NCI-H2171 treated with DMSO at 0.1 percent for 48 hours (cell line): ENCODE measurements at places on chromosomes 4 and X.

DNA sequence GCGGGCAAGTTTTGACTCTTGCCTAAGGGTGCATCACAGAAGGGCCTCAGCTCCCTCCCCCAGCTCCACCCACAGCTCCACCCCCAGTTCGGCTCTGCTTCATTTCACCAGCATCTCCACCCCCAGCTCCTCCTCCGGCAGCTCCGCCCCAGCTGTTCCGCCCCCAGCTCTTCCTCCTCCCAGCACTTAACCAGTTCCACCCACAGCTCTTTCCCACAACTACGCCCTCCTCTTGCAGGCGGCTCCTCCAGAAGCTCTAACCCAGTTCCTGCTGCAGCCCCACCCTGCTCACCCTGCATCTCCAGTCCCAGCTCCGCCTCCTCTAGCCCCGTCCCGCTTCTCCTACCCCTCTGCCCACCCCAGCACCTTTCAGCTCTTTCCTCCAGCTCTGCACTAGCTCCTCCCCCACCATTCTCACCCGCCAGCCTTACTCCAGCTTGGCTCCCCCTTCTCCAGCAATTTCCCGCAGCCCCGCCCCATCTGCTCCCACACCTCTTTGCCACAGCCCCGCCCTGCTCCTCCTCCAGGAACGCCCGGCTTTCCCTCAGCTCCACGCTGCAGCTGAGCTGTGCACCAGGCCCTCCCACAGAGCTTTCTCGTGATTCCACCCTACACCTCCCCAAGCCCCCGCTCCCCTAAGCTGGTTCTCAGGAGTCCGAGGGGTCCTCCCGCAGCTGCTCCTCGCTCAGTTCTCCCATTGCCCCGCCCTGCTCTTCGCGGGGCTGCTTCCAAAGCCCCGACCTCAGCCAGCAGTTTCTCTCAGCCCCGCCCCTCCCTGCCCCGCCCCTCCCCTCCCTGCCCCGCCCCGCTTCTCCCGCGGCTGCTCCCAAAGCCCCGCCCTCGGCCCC, 1.3 kb upstream of the EOLA1 start:
- peak; percentile 95 for DNase-seq

DNA sequence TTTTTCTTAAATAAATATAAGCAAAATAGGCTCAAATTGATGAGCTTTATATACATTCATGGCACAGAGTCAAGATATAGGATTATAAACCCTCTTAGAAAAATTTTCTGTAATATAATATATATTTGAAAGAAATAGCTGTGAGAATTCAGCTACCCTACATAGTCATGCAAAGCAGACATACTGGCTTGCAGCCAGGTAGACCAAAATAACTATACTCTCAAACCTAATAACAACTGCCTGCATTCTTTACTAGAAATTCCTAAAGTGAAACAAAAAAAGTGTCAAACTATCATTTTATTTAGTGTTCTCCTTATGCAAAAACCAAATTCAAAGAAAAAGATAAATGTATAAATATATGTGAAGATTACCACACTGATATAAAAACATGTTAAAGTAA, 1390.2 kb downstream of the C4orf33 start:
- no peak for DNase-seq

DNA sequence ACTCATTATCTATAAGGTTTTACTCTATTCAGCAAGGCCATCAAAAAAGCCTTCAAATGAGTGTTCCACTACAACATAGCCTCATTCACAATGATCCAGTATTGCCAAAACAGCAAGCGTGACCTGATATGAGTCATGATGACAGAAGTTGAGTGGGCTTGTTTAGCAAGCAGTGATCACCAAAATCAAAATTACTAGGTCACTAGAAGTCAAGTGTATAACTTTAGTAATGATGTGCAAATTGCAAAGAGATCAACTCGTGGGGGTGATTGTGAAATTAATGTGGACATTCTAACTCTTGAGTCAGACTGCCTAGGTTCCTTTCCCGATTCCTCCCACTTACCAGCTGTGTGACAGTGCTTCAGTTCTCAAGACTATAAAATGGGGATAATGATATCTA, 124.5 kb downstream of the CHM start:
- no peak for DNase-seq

- no peak for DNase-seq
Measured at GRCh38 chrX:50072110-50072509, 128.7 kb downstream of the AKAP4 start.

GRCh38 chrX:41541386-41541785, 94.2 kb downstream of the NYX start:
- DNase-seq, result no peak

GRCh38 chr4:13415068-13415785, 68.9 kb downstream of the RAB28 start:
- DNase-seq, result no peak

DNA sequence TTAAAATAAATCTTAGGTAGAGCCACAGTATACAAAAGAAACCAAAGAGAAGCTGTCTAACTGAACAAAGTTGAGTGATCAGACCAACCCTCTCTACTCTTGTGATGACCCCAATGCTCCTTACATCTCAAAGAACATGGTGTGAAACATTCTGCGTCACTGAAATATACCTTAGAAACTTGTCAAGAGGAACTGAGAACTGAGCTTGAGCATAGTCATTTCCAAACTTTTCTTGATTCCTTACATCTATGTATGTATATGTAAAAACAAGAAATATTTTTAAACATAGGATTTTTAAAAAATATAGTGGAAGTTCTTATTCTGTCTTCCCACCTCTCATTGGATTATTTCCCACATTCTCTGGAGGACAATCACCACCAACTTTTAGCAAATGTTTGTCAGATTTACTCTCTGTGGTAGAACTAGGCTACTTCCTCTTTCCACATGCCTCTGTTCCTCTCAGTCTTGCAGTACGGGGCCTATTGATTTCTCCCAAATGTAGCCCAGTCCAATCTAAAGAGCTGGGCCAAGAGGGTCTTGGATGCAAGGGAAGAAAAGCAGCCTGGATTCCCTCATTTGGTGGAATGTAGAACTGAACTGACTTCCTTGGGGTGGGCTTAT, 98.2 kb upstream of the HHIP start:
- no peak for DNase-seq

GRCh38 chr4:105551965-105552746, at the start of gene ARHGEF38:
Gene ARHGEF38 (plus strand): TSS chr4:105552620. CDS start chr4:105552766, 146 bp downstream.
- DNase-seq, result no peak

DNA sequence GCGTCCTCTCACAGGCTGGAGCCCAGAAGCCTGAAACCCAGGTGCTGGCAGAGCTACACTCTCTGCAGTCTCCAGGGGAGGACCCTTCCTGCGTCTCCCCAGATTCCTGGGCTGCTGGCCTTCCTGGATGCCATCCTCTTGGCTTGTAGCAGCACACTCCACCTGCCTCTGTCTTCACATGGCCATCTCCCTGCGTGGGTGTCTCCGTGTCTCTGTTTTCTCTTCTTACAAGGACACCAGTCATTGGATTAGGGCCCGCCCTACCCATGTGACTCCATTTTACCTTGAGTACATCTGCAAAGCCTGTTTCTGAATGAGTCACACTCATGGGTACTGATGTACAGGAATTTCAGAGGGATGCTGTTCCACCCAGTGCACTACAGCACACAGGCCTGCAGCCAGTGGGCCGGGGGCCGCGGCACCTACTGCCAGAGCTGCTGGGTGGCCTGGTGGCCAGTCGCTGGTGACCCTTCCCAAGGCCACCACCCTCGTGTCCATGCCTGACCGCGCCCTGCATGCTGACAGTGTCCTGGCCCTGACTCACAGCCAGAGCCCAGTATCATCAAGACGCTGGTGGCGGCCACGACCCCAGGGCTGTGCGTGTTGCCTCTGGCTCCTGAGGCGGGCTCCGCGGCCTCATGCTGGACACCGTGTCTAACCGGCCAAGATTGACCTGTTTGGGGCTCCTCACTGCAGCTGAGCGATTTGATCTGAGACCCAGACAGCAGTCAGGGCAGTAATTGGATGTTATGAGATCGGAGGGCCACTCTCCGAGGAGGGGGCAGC, 63.6 kb upstream of the NKX1-1 start:
- DNase-seq, result no peak

DNA sequence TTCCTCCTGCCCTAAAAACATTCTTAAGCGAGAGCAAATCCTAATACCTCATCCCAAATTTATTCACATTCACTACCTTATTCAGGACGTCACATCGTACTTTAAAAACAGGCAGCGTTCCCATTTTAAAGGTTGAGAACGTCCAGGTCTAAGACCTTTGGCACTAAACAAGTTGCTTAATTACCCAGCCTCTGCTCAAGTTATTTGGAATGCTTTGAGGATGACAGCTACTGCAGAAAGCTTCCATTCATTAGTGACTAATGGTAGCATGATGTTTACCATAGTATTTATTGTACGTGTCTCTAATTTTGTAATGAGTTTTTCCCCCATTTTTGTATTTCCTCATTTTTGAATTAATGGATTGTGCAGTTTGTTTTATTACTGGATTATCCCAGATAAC, 1.5 kb downstream of the USP38 start:
- no peak for DNase-seq

GRCh38 chr4:18930487-18930886, 908.9 kb upstream of the LCORL start:
- no peak for DNase-seq

DNA sequence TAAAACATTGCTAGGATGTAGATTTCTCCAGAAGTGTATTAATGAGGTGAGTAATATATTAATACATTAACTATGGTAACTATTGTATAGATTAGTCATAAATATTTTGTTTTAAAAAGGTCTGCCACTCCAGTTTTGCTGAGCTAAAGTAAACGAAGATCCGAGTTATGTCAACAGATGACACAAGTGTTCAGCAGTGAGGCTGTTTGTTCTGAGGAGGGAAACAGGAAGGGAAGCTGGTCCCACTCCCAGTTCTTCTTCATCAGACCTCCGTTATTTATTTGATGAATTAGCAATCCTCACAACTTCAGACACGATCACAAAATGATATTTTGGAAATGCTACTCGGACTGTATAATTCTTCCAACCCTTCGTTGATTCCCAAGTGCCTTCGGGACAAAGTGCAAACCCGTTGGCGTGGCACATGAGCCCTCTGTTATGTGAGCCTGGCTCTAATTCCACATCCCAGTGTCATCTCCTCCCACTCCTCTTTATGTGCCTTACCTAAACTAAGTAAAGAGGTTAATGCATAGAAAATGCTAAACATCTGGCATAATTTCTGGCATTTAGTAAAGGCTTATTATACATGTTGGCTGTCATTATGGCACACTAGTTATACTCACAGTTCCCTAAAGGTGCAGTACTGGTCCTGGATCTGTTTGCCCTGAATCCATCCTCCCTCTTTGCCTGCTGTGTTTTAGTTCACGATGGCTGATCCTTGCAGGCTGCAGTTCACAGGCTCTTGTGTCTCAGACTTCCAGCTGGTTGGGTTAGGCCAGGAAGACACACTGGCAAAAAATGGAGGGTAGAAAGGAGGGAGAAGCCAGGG, 190.6 kb upstream of the LNX1 start:
- no peak for DNase-seq

- no peak for DNase-seq
Measured at GRCh38 chr4:19002170-19002569, 980.6 kb upstream of the LCORL start.

GRCh38 chr4:186775902-186776301, 52.2 kb upstream of the FAT1 start:
- DNase-seq, result no peak

- DNase-seq, result no peak
Measured at GRCh38 chrX:37679888-37680287, 5.7 kb upstream of the XK start.

GRCh38 chrX:17007134-17007768, 60.8 kb downstream of the REPS2 start:
- DNase-seq, result no peak

- DNase-seq, result no peak
Measured at GRCh38 chr4:187996502-187997177, 1.1 kb downstream of the ZFP42 start.

GRCh38 chrX:103446665-103447302, 70.4 kb downstream of the BEX3 start:
- no peak for DNase-seq

DNA sequence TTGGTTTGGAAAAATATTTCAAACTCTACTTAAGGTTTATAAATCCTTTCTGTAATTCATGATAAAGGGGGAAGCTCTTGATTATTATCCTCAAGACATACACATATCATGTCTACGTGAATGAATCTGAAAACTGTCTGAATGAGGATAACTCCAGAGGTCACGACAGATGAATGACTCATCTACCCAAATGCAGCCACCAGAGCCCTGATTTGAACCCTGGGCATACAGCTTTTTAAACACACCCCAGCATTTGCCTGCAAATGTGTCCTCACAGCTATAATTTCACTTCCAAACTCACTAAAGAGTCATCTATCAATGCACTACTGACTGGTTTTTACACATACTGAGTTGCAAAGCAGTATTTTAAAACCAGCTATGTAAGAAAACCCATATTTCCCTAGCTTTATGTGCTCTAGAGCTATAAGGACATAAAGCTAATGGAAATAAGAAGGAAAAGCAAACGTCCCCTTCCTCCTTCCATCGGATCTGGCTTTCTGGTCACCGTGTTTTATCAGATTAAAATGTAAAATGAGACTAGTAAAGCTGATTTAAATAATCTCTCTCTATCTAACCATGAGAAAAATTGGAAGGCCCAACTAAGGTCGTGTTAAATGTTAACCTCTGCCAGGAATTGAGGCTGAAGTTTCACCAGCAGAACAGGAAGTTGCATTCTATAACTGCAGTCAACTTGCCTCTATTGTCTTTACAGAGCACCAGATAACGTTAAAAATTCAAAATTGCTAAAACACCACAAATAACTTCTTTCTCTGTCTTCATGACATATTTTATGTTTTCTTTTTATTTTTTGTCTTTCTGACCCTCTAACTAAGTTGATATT, 63.1 kb upstream of the SPP1 start:
- DNase-seq, result no peak

DNA sequence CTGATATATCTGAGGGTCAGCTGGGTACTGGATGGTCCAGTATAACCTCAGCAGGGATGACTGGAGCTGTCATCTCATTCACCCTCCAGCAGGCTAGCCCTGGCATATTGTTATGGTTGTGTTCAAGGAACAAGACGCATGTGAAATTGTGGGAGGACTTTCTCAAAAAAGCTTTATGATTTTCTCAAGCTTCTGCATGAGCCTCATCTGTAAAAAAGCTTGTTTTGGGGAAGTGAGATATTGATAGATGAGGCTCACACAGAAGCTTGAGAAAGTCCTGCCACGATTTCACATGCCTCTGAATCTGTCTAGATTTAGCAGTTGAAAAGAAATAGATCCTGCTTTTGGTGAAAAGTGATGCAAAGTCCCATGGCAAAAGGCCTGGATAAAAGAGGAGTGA, 93.4 kb downstream of the SPCS3 start:
- DNase-seq, result no peak
